ENCODE measurements at places on chromosomes 3 and 15.

GRCh38 chr15:95470997-95471689, 859.4 kb upstream of the NR2F2 start:
- DNase-seq = peak; percentile 39

GRCh38 chr15:93126599-93126998, 37.6 kb upstream of the RGMA start:
- peak; percentile 55 for DNase-seq

DNA sequence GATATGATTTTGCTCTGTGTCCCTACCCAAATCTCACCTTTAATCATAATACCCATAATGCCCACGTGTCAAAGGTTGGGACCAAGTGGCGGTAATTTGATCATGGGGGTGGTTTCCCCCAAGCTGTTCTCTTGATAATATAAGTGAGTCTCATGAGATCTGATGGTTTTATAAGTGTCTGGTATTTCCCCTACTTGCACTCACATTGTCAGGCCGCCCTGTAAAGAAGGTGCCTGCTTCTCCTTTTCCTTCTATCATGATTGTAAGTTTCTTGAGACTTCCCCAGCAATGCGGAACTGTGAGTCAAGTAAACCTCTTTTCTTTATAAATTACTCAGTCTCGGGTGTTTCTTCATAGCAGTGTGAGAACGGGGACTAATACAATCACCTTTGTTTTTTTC, 279.8 kb downstream of the ARPP21 start:
- no peak for DNase-seq

GRCh38 chr3:46878781-46879436, 1.4 kb downstream of the PTH1R start:
- no peak for DNase-seq

- no peak for DNase-seq
These were observed 235.4 kb downstream of the FMN1 start for GRCh38 chr15:32959077-32959476.

- no peak for DNase-seq
These were observed 34.2 kb downstream of the IDH2 start for GRCh38 chr15:90067953-90068606.

DNA sequence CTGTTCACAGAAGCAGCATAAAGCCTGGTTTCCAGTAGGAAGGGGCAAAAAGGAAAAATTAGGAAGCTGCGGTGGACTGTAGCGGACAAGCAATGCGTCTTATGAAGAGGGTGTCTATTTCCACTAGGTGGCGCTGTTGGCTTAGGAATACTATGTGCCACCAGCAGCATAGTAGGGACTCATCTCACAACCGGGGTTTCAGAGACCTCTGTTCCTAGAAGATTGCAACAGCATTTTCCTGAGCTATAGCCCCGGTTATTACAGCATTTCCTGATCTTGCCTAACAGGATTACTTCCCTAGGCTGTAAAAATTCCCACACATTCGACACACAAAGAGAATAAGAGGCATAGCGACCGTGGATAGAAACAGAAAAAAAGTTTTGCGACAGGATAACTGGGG, 683.0 kb downstream of the TBL1XR1 start:
- no peak for DNase-seq

GRCh38 chr3:194081826-194082225, 54.1 kb upstream of the HES1 start:
- no peak for DNase-seq

GRCh38 chr15:66580643-66581042, 14.8 kb upstream of the LCTL start:
- DNase-seq = peak; percentile 10

- no peak for DNase-seq
These were observed 1124.2 kb downstream of the NAALADL2 start for GRCh38 chr3:175983379-175983778.

GRCh38 chr3:194854206-194854605, 168.5 kb downstream of the FAM43A start:
- no peak for DNase-seq

DNA sequence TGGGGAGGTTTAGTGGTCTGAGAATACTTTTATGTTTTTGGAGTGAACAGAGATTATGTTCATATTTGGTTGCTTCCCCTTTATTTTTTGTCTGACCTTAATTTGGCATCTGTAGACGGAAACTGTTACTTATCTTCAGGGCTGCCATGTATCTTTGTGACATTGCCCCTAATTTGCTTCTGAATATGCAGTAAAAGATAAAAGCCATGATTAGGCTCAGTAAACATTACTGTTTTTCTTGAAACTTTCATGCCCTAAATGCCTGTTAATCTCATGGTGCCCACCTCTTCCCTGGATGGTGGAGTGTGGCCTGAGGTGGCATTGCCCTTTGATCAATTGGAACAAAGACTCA, 106.7 kb downstream of the C3orf70 start:
- no peak for DNase-seq

DNA sequence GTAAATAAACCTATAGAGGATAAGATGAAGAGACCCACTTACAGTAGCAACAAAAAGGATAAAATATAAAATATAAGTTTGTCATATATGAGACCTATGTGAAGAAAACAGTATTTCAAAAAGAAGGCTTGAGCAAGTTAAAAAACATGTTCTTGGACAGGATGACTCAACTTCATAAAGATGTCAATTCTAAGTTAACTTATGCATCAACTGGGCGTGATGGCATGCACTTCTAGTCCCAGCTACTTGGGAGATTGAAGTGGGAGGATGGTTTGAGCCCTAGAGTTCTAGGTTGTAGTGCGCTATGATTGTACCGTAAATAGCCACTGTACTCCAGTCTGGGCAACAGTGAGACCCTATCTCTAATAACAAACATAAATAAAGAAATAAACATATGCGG, 59.7 kb downstream of the PDCD6IP start:
- no peak for DNase-seq

GRCh38 chr3:183494341-183494740, 61.2 kb downstream of the KLHL6 start:
- no peak for DNase-seq

DNA sequence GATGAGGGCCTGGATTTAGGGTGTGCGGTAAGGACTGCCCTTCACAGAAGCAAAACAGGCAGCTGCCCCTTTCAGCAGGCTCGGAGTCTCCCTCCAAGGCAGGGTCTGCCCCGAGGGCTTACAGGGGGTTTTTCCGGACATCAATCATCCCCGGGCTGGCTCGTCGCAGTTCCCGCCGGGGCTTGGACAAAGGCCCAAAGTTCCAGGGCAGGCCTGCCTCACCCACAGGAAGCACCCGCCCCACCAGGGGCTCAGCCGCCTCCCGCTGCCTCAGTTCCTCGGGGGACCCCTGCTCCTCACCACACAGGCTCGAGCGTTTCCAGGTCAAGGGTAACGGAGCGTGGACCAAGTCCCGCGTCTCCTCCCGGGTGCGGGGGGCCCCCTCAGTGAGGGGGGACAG, 27.0 kb downstream of the KIF7 start:
- no peak for DNase-seq

- peak; percentile 41 for DNase-seq
These were observed 65.6 kb downstream of the SLC6A6 start for GRCh38 chr3:14467814-14468620.

DNA sequence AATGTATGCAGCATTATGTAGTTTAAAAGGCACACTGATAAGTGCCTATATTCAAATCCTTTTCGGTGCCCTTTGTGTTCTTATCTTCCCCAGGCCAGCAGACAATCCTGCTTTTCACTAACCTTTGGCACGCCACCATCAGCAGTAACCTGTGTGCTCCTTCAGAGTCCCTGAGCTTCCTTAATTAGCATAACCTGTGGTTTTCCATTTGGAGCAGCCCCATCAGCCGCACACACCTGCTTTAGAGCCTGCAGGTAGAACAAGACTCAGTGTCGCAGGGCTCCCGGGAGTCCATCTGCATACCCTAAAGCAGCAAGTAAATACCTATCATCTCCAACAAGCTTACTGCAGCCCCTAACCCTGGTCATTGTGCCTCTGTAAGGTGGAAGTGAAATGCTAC, 755.1 kb downstream of the ROBO2 start:
- no peak for DNase-seq

DNA sequence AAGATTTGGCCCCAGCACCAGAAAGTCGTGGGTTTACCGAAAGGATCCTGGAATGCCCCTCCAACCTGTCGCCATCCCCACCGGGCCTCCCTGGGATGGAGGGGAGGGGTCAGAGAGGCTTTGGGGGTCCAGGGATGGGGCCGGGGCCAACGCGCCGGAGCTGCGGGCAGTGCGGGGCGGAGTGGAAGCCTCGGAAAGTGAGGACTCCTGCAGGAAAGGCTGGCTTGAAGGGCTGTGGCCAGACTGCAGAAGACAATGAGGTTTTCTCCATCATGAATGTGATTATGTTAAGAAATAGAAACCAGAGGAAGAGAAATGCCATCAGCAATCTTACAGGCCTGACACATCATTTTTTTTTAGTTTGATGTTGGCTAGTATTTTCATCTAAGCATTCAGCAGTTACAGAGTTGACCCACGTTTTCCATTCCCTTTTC, 738 bp downstream of the YEATS2 start:
- DNase-seq = no peak

GRCh38 chr3:17070161-17070959, 185.6 kb downstream of the PLCL2 start:
- DNase-seq = no peak

- no peak for DNase-seq
These were observed 254.2 kb upstream of the NR2F2 start for GRCh38 chr15:96076350-96076749.

Measured in tibial nerve (tissue), 4 donors.